Caco-2 (cell line): ENCODE measurements at places on chromosomes 7 and 10.

DNA sequence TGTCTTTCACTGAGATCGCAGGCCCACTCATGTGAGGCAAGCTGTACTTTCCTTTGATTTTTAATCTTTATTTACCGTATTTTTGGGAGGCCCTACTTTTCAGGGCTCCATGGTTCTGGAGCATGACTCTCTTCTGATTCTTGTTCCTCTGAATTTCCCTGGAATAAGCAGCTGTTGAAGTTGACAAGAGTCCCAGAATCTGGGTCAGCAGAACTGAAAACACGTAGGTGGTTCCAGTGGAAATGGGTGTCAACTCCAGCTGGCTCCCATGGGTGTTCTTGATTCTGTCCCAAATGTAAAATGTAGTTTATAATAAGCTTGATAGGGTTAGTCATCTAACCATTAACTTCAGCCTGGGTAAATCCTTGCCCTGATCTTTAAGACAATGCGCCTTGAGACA is 409.4 kb downstream of the GATA3 start:
- no peak for DNase-seq

GRCh38 chr7:50047716-50048115 is 45.3 kb downstream of the ZPBP start:
- DNase-seq = no peak

GRCh38 chr7:41694495-41694894 is 8.4 kb downstream of the INHBA start:
- DNase-seq = no peak

- no peak for DNase-seq
These were observed 99.4 kb downstream of the CTNNA3 start for GRCh38 chr10:67596641-67597040.

DNA sequence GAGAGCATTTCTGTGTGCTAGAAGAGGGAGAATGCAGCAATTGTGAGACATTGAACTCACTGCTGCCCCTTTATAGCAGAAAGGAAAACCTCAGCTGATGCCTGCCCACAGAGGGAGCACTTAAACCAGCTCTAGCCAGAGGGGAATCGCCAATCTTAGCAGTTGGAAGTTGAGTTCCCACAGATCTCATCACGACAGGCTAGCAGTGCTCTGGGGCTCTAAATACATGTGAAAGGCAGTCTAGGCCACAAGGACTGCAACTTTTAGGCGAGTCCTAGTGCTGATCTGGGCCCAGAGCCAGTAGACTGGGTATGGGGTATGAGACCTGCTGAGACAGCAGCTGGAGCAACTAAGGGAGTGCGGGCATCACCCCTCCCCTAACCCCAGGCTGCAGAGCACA is 25.2 kb upstream of the PRR15 start:
- DNase-seq = no peak

- no peak for DNase-seq
These were observed 303.5 kb downstream of the PAXIP1 start for GRCh38 chr7:154699417-154699816.

DNA sequence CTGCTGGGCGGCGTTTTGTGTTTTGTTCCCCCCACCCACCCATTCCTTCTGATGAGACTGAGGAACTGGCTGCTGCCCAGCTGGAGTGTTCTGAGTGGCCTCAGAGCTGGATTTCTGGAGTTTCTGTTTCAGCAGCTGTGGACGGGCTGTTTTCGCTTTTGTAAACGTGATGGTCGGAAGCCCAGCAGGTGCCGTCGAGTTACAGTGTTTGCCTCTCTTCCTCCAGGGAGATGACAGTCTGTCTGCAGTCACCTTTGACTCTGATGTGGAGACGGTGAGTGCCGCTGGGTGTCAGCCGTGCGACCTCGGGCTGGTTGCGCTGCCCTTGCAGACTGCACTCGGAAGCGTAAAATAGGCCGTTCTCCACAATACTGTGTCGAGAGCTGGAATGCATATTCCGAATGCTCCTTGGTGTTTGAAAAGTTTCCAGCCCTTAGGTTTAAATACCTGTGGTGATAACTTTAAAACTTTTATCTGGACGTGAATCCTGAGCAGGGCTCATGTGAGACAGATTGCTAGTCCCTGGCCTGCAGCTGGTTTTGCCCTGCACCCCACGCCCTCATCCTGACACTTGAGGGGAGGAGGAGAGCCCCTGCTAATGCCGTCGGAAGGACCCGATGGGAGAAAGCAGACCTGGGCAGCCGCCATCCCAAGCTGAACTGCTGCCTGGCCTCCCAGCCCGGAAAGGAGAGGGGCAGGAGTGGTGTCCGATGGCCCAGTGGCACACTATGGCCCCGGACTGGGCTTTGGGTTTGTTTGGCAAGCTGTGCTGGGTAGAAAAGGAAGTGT is 8.3 kb downstream of the IQCE start:
- no peak for DNase-seq

DNA sequence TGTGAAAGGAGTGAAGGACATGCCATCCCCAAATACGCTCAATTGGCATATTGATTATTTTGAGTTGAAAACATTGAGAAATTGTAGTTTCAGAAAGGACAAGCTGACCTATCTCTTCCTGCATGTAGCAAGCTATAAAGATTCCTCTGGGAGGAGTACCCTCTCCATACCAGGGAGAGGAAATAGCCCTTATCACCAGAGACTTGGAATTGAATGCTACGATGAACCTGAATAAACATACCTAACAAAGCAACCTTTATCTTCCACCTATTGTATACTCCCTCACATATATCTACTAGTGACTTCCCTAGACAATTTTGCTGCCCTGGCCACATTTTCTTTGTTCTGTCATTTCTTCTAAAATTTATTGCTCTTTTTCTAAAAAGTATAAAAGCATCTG is 150.2 kb upstream of the EEPD1 start:
- DNase-seq = peak; percentile 13

- DNase-seq = peak; percentile 86
These were observed 110.0 kb upstream of the SHH start for GRCh38 chr7:155922067-155922816.

DNA sequence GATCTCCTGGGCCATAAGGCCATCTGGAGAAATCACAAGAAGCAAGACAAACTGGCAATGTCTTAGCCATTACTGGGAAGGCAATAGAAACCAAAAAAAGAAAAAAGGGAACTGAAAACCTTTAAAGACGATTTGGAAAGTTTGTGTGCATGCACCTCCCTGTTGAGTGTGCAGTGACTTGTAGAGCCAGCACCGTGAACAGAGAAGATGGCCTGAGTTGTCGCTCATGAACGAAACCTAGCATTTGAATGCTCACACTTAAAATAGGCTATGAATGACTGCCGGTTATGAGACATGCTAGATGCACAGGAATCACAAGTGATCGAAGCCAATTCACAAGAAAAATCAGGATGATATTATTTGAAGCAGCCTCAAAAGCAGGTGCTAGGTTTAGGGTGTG is 151.3 kb upstream of the ADO start:
- DNase-seq = no peak
